ENCODE measurements at places on chromosomes 3 and 15. TPM values are rescaled to one million over a fixed set of nuclear protein-coding genes. Genes with fewer than 3 reads are reported as not detected.

Gene ANKRD63
- total RNA-seq = not detected

Gene LYZL4
- not detected for total RNA-seq

Gene FBLN2
- not detected for total RNA-seq

Gene GP9
- not detected for total RNA-seq

Gene HHLA2
- 0.24 TPM for total RNA-seq

Gene P2RY13
- total RNA-seq = not detected

Gene PDCD7
- 37.1 TPM for total RNA-seq

Gene LTK
- 6.5 TPM for total RNA-seq

Gene BAHD1
- 29.6 TPM for total RNA-seq

Gene MST1
- total RNA-seq = 9.6 TPM

Gene TMEM202
- not detected for total RNA-seq

Gene HSPBAP1
- total RNA-seq = 21.7 TPM

Gene KLHL6
- total RNA-seq = 72.9 TPM

Gene CRABP1
- not detected for total RNA-seq

Gene TM4SF1
- not detected for total RNA-seq

Gene FETUB
- total RNA-seq = not detected

Gene CPEB1
- 0.70 TPM for total RNA-seq

Gene MAGI1
- total RNA-seq = not detected

Gene PIERCE2
- not detected for total RNA-seq

Gene APBA2
- total RNA-seq = 139 TPM

Gene GP5
- total RNA-seq = 9.6 TPM

Gene ZNF80
- total RNA-seq = 0.65 TPM

Gene GAP43
- not detected for total RNA-seq

Gene SAMD7
- not detected for total RNA-seq

Gene GPR176
- total RNA-seq = not detected

Gene NR2E3
- total RNA-seq = not detected

Gene MRPS22
- 36.5 TPM for total RNA-seq

Gene PRR23E
- not detected for total RNA-seq

Gene PRR23B
- not detected for total RNA-seq

Gene PRTG
- not detected for total RNA-seq

Gene RAB7A
- 124 TPM for total RNA-seq

Gene ABTB1
- total RNA-seq = 26.7 TPM

Gene KY
- not detected for total RNA-seq

Gene PRSS50
- not detected for total RNA-seq

Gene DCP1A
- 40.1 TPM for total RNA-seq

Gene LARP6
- not detected for total RNA-seq

Gene SATB1
- total RNA-seq = 258 TPM

Gene IL17RE
- total RNA-seq = 0.24 TPM

Gene FGF12
- not detected for total RNA-seq

Data from naive thymus-derived CD4-positive, alpha-beta T cell (primary cell).